ENCODE measurements at places on chromosomes 5 and 9.

- DNase-seq = no peak
Measured at GRCh38 chr5:35294017-35294416, 63.7 kb upstream of the PRLR start.

- no peak for DNase-seq
Measured at GRCh38 chr9:100477241-100477640, 4.3 kb downstream of the TMEFF1 start.

- DNase-seq = no peak
Measured at GRCh38 chr5:160250226-160250625, 20.9 kb downstream of the FABP6 start.

DNA sequence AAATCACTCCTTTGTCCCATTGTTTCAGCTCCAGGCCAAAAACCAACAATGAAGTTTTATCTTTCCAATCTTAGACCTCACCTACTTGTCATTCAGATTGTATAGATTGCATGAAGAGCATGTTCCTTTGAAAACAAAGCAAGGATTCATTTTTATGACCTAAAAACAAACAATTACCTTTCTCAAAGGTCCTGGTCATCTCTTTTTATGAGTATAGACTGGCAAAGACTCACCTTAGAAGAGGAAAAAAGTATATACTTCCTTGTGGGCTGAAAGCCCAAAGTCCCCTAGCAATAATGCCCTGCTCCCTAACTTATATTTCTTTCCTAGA is 28.4 kb upstream of the TLE1 start:
- DNase-seq = no peak

GRCh38 chr5:31944684-31945445 is 229.3 kb downstream of the GOLPH3 start:
- DNase-seq = no peak

DNA sequence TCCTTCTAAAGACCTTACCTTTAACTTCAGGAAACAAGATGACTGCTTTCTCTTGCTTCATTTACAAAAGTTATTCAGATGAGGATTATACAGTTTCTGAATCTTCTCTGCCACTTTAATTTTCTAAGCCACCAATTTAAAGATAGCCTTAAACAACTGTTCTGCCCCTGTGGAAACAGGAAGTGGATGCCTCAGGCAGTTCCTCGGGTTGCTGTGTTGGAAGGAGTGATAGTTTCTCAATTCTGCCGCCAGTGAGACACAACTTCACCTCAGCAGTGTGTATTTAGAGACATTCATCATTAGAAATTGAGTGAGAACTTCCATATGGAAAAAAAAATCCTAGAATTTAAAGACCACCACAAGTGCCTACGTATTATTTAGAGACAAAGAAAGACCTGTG is 475.1 kb upstream of the WWC1 start:
- DNase-seq = no peak

GRCh38 chr5:36215910-36216309 is 25.8 kb downstream of the NADK2 start:
- DNase-seq = no peak

DNA sequence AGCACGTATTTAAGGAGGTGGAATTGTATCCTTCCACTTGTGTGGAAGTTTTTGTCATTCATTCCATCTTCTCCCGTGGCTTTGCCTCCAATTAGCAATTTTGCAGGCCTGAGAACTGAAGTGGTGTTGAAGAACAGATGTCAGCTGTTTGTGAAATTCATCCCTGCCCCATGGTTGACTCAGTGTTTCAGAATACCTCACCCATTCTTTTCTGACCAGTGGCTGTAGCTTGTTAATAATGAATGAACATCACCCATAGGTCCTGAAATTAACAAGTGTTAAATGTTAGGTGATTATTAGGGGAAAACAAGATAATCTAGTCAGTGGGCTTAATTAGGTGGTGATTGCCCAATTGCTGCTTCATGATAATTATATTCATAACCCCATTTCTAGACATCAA is 11.7 kb downstream of the ZNF462 start:
- no peak for DNase-seq

DNA sequence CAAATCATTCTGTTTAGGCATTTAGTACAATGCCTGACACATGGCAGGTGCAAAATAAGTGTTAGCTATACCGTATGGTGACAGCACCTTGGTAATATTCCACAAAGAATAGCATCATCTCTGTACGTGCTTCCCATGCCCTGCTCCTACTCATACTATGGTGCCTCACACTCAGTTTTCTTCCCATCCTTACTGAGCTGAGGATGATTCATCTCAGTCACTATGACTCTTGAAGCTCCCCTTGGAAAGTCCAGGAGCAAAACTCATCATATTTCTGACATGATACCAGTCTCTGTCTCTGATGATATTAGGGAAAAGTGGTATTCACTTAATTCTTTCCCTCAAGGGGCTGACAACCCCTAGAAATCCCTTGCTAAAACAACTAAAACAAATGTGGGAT is 423.3 kb downstream of the EFNA5 start:
- DNase-seq = no peak

GRCh38 chr5:126178521-126178920 is 244.7 kb upstream of the GRAMD2B start:
- no peak for DNase-seq

GRCh38 chr5:157917899-157918809 is 59.2 kb upstream of the CLINT1 start:
- DNase-seq = peak; percentile 14

- no peak for DNase-seq
Measured at GRCh38 chr9:98567540-98568233, 141.0 kb downstream of the GABBR2 start.

DNA sequence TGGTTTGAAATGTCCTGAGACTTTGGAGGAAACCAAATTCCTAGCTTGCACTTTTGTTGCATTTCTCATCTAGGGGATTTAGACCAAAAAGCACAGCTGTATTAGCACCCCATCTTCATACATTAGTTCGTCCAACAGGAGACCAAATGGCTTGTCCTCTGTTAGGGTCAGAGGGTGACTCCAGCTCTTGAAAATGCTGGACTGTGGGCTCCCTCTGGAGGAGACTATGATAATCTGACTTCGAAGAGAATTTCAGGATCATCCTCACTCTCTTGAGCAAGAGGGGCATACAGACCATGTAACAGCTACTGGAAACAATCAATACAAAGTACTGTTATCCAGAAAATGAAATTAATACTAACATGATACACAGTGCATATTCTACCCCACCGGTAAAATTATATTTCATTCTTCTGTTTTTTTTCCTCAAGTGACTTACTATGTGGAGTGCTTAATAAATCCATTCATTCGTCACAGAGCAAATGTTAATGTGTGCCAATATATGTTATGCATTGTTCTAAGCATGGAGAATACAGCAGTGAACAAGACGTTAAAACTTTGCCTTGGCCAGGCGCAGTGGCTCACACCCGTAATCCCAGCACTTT is 63.7 kb upstream of the PPP2CA start:
- no peak for DNase-seq

- DNase-seq = no peak
Measured at GRCh38 chr5:179217356-179217755, 127.9 kb downstream of the ADAMTS2 start.

DNA sequence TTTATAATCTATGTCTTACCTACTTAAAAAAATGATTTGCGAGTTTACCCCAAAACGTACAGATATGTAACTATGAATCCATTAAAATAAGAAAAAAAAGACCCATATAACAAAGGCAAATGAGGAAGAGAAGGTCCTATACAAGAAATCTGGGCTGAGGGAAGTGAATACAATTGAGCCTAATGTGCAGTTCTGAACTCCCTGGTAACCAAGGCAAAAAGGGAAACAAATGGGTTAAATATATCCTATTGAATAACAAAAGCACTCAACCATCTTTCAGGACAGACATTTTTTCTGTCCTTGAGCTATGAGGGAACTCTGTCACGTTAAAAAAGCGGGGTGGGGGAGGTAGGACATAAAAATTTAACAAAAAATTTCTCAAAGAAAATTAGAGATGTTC is 78.6 kb downstream of the PTPN3 start:
- no peak for DNase-seq

DNA sequence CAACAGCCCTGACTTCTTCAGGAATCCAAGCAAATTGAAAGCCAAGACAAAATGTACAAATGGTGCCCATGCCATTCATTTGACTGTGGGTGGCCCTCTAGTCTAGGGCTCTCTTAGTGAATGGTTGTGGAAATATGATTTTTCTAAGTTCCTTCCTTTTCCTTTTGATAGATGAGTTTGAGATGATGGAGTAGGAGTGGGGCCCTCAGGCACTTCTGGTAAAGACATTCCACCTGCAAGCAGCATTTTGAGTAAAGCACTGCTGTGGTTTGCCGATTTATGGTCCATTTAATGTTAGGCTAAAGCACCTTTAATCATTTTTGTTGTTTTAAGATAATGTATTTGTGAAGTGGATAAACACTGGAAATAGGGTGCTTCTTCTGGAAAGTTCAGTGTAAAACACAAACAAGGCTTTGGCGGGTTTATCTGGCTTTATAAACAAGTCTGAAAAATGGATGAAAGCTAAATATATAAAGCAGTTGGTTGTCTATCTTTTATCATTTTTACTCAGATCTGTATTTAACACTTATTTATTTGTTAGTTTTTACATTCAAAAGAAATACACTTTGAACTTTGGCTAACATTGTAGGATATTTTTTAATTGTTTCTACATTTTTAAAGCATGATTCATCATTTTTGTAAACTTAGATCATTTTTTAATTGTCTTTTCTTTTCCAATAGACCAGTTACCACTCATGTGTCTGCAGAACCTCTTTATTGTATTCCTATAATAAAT is 213.5 kb downstream of the PJA2 start:
- DNase-seq = no peak

- no peak for DNase-seq
Measured at GRCh38 chr9:4148751-4149150, 151.1 kb downstream of the GLIS3 start.

DNA sequence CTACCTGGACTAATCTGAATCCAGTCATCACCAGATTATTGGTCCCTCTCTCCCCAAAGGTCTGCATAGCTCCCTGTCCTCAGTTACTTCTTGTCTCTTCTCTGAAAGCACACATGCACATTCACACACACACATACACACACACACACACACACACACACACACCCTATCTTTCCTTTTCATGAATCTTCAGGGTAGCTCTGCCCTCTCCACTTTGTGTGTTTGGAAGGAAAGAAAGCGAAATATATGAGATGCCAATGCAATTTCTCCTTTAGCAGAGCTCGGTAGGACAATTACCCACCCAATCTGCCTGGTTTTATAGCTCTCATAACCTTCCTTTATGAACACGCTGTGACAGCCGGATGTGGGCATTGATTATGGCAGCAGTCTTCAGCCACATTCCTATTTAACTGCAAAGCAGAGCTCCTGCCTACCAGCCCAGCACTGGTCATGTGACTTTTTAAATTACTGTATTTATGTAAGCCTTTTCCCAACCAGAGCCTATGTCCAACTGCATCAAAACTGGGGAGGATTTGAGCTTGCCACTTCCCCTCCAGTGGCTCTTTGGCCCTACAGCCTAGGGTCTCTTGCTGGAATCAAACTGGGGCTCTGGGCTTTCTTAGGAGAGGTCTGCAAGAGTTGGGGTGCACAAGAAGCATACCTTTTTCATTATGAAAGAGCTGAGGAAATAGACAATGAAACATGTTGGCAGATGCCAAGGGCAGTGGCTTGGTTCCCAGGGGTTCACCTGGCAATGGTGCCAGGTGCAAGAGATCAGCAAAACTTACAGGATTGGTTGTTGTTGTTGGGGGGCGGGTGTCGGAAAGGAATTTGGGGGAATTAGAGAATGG is 20.8 kb upstream of the MATR3 start:
- no peak for DNase-seq

GRCh38 chr5:178332210-178332641 is 99.6 kb upstream of the PHYKPL start:
- DNase-seq = no peak

DNA sequence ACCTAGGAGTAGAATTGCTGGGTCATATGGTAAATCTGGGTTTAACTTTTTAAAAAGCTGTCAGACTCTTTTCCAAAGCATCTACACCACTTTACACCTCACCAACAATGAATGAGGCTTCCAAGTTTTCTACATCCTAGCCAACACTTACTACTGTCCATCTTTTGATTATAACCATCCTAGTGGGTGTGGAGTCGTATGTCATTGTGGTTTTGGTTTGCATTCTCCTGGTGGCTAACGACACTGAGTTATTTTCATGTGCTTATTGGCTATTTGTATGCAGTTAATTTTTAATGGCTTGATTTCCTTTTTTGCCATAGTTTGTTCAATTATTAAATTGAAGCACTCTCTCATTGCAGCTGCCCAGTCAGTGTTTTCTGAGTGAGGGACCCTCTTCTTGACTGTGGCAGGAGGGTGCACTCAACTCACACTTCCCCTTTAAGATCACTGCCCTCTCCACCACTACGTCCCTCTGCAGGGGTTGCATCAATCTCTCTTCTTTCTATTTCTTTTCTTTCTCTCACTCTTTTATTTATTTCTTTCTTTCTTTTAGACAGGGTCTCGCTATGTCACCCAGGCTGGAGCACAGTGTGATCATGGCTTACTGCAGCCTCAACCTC is 182.3 kb downstream of the C9orf152 start:
- DNase-seq = no peak

DNA sequence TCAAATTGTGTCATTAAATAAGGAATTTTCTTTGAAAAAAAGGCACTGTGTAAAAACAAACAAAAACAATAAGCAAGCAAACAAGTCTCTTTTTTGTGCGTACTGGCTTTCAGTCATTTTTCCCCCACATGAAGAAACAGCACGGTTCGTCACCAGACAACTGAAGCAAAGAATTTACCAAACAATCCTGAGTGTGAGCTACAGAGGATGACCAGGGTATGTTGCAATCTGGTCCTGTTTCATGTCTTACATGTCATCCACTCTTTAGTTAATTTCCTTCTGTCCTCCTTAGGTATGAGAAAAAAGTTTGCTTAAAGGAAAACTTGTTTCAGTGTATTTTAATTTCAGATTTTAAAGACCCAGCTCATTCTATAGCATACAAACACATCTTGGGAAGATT is 1080.7 kb upstream of the NUDT12 start:
- DNase-seq = no peak

DNA sequence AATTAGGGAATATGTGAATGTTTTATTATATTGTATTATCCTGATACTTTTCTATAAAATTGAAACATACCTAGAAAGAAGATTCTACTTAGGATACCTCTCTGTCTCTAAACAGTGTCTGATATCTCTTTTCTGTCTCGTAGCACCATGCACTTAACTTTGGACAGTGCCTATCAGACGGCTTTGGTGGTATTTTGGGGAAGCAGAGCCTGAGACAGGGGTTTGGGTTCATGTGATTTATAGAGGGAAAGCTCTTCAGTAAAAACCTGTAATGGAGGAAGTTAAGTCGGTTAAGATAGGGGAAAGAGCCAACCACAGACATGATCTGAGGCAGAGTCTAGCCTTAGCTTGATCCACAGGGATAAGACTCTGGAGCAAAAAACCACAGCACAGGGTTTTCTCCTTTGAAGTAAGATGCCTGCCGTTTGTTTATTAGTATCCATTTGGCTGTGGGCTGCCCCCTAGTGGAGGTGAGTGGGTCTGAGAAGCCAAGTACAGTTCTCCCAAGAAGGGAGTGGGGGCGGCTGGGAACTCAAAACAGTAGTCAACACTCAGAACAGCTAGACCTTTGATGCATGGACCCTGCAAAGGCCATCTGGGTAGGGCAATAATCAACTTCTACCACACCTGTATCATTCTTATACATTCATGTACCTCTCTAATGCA is 141.2 kb upstream of the ASTN2 start:
- DNase-seq = no peak

Data from stimulated activated CD8-positive, alpha-beta memory T cell treated with anti-CD3 and anti-CD28 coated beads, Interleukin-4, amount 100 ng/mL, for 1 hour (primary cell).